ENCODE measurements at places on chromosomes 6 and 20.

DNA sequence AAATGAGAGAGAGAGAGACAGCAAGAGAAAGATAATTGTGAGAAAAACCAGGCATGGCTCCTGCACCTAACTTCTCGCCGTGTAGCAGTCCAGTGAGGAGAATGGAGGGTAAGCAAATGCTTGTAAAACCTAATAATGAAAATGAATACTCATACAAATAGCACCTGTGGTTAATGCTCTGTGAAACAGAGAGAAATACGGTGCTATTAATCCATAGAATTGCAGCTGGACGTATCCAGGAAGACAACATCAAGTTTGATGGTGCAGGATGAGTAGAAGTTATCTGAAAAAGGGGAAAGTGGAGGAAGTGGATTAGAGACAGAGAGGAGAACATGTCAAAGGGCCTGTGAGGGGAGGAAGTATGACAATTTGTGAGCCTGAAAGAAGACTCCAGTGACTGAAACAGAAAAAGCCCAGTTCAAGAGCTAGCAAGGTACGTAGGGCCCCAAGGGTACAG is 89.4 kb upstream of the PAK5 start:
- no peak for DNase-seq

GRCh38 chr6:31530659-31531058 is 1.9 kb downstream of the MCCD1 start:
- DNase-seq, result no peak

DNA sequence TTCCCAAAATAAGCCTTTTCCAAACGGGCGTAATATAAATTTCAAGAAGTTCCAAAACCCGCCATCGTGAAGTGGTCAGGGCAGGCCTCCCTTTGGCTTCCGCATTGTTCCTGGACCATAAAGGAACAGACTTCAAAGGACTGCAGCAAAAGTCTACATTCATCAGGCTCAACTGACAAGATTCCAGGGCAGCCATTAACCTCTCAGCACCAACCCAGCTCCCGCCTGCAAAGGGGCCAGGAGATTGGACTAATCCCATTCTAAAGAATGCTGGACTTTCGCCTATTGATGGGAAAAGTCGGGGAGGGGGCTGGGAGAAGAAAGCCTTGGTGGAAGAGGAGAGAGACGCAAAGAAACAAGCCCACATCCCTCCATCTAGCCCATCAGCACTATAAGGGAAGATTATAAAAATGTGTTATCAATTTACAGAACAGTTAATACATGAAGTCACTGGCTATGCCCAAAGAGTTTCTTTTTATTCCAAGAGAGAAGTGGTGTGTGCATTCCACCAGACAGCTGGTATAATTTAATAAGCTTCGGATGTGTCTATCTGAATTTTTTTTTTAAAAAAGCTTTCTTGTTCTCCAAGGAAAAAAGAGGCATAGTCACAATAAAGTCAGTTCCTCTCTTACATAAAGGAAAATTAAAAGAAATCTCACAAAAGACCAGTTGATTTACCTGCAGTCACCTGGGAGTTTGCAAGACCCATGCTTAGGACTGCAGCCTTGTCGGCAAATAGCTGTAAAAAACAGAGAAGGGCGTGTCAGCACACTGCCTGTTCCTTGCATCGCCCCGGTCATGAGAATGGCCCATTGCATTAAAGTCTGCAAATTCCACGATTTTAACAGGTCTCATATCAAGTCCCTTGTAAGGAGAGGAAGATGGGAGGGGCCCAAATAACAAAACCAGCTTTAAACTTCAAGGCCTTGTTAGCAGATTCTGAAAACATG is 17.8 kb downstream of the JAG1 start:
- no peak for DNase-seq

DNA sequence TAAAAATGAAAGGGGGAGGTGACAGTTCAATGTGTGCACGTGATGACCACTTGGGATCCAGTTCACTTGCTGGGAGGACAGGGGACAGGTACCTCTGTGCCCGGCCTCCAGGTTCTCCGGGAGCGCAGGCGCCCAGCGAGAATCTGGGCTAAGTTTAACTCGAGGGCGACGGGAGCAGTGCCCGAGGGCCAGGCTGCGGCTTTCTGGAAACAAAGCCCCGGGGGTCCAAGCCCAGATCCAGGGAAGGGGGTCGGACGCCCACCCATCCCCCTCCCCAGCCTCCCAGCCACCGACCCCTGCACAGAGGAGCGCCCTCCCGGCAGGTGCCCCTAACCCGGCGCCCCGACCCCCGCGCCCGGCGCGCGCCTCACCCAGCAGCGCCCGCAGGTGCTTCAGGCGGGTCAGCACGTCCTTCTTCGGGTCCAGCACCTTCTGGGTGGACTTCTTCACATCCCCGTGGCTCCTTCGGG is 405 bp downstream of the RALGAPA2 start:
- DNase-seq, result no peak

GRCh38 chr20:40631119-40631631 is 57.9 kb downstream of the MAFB start:
- no peak for DNase-seq

GRCh38 chr20:63756648-63756991 is 17.0 kb downstream of the SLC2A4RG start:
- DNase-seq, result peak; percentile 73

DNA sequence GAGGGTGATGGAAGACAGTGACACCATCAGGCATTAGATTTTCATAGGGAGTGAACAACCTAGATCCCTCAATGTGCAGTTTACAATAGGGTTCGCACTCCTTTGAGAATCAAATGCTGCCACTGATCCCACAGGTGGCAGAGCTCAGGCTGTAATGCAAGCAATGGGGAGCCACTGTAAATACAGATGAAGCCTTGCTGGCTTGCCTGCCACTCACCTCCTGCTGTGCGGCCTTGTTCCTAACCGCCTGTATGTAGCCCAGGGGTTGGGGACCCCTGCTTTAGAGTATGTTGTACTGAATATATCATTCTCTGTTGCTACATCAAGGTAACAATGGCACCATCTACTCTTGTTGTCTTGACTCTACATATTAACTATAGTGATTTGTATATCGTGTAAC is 37.1 kb downstream of the TPD52L1 start:
- no peak for DNase-seq

GRCh38 chr6:156013155-156013554 is 557.5 kb upstream of the NOX3 start:
- DNase-seq, result no peak

- DNase-seq, result no peak
Observed at GRCh38 chr20:7015257-7015656, 247.8 kb downstream of the BMP2 start.

DNA sequence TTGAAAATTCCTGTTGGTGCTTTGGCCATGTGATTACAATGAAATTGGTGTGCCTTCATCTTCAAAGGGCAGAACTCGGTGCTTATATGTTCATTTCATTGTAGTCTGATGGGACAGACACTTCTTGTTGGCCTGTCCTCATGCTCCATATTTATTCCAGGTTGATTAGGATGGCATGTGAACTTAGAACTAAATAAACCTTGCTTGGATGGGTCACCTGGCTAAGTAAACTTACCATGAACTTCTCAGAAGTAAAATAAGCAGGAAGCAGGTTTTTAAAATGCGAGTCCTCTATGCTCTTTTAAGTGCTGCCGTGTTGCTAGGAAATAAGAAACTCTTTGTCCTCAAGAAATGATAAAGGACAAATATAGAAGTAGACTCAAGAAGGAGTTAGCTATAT is 26.7 kb downstream of the ZDHHC14 start:
- DNase-seq, result no peak

- DNase-seq, result no peak
Observed at GRCh38 chr20:4544765-4545164, 176.9 kb upstream of the PRND start.

GRCh38 chr6:4889701-4890100 is 113.5 kb downstream of the CDYL start:
- peak; percentile 58 for DNase-seq

DNA sequence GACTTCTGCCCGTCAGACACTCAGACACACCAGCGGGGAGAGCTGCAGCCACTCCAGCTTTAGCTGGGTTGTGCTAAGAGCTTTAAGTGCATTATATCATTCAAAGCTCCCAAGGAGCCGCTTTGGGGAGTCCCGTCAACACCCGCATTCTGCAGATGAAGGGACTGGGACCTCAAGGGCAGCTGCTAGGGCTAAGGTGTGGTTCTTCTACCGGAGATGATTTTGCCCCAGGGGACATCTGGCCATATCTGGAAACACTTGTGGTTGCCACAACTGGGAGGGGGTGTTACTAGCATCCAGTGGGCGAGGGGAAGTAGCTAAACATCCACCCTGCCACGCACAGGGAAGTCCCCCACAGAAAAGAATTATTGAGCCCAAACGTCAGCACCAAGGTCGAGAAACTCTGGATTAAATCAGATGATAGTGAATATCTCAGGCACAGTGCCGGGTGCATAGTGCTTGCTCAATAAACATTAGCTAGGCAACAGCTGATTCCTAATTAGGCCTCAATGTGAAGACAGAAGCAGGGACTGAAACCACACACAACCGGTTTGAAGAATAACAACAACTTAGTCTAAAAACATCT is 29.6 kb downstream of the PMEPA1 start:
- DNase-seq, result peak; percentile 62

DNA sequence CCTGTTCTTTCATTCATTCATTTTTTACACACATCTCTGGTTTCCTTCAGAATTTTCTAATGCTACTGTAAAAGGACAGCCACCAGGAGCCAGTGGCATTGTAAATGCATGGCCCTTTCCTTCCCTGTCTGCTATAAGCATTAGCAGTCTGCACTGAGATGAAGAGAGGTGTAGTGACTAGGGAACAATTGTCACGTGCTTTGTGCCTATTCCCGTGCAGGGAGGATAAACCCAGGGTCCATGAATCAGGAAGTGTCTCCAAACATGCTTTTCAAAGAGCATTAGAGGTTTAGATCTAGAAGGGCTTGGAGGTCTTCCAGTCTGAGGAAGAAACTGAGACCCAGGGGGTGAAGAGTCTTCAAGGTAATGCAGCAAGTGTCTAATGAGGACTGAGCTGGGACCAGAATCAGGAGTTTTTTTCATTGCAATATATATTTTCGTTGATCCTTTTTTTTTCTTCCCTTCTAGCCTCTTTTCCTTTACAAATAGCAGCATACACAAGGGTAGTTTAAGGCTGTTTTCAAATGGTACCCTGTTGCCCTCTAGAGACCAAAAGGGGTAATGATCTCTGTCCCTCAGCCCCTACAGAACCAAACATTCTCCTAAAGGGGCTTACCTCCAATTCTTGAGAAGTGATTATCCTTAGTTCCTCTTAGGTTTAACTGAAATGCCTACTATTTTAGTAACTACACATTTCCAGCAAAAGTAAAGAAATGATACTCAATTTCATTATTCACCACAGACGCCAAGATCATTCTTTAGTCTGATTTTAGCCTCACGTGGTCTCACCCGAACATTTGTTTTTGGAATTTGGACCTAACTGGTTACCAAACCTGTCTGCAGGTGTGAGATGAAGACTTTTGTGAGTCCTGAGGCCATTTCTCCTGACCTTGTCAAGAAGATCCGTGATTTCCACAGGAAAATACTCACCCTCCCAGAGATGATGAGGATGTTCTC is 6.6 kb downstream of the TRIM15 start:
- peak; percentile 64 for DNase-seq

- DNase-seq, result peak; percentile 70
Observed at GRCh38 chr6:149628875-149629510, 19.5 kb downstream of the KATNA1 start.

DNA sequence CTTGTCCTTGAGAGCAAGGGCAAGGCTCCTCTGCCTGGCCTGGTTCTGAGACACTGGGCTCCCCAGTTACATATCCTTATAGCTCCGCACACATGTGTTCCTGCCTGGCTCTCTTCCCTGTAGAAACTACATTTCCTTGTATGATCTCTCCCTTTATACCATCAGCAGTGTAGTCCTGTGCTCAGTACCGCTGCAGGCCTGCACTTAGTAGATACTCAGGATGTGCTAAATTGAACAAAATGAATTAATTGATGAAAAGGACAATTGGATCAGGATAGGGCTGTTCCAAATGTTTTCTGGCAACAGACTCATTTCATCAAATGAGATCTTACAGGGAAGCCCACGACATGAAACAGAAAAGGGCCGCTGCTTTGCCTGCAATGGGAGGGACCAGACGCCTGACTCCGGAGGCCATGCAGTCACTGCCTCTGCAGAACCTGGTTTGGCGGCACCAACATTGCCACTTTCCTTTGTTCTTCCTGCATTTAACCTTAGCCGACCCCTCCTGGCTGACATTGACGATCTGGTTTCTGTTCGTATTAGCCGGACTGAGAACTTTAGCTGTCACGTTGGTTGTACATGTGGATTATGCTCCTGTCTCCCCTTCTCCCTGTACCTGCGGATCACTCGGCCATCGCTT is 53.3 kb downstream of the CHMP4B start:
- no peak for DNase-seq

GRCh38 chr6:73030791-73031782 is 194.2 kb downstream of the KHDC1L start:
- no peak for DNase-seq

GRCh38 chr20:61965606-61966491 is 99.8 kb downstream of the TAF4 start:
- DNase-seq, result no peak

DNA sequence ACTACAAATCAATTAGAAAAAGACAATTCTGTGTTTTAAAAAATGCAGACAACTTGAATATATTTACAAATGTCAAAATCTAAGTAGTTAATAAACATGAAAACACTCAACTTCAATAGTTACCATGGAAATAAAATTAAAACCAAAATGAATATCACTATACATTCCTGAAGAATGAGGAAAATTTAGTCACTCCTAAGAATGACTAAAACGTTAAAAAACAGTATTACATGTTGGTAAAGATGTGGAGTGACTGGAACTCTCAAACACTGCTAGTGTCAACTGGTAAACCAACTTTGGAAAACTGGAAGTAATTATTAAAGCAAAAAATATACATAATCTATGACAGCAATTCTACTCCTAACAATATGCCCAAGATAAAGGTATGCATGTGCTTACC is 36.3 kb downstream of the AHI1 start:
- DNase-seq, result no peak

DNA sequence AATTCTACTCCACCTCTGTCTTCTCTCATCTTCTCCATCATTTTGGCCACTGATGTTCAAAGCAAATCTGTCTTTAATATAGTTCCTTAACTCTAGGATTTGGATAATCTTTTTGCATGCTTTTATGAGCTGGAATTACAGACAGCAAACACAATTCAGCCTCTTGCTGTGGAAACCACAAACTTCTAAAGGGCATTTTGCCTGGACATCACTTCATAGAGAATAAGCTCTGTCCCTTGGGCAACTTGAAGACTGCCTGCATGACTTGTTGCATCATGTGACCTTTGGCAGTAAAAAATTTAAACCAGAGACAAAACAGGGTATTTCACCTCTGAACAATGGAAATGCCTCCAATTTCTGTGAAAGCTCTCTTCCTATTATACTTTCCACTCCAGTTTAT is 74.1 kb upstream of the HDDC2 start:
- no peak for DNase-seq
